ENCODE measurements at places on chromosomes 6 and 20. TPM values are rescaled to one million over a fixed set of nuclear protein-coding genes. Genes with fewer than 3 reads are reported as not detected.

KCNK17 gene
- not detected for total RNA-seq

STMND1 gene
- total RNA-seq = not detected

AK9 gene
- total RNA-seq = 4.7 TPM

ATP6V1G2 gene
- total RNA-seq = 0.23 TPM

KPNA5 gene
- 6.1 TPM for total RNA-seq

EPPIN gene
- total RNA-seq = not detected

MAS1 gene
- total RNA-seq = not detected

WFDC10A gene
- not detected for total RNA-seq

SLC12A5 gene
- total RNA-seq = not detected

PCSK2 gene
- total RNA-seq = 1.2 TPM

ULBP2 gene
- total RNA-seq = 4.5 TPM

PM20D2 gene
- total RNA-seq = 31.1 TPM

YWHAB gene
- 113 TPM for total RNA-seq

CNR1 gene
- total RNA-seq = not detected

MRPS18B gene
- 129 TPM for total RNA-seq

RNF144B gene
- 11.4 TPM for total RNA-seq

SAMD10 gene
- 3.6 TPM for total RNA-seq

OR2H1 gene
- total RNA-seq = not detected

KIFC1 gene
- total RNA-seq = 16.9 TPM

STX11 gene
- 9.0 TPM for total RNA-seq

MCHR2 gene
- total RNA-seq = not detected

PDYN gene
- not detected for total RNA-seq

AVP gene
- not detected for total RNA-seq

SMLR1 gene
- not detected for total RNA-seq

AHI1 gene
- total RNA-seq = 21.7 TPM

GPLD1 gene
- 0.63 TPM for total RNA-seq

MUCL3 gene
- total RNA-seq = not detected

MOXD1 gene
- total RNA-seq = not detected

ZBTB46 gene
- total RNA-seq = 0.20 TPM

C4A gene
- total RNA-seq = 0.42 TPM

PPIL6 gene
- 1.8 TPM for total RNA-seq

CEP43 gene
- total RNA-seq = 14.9 TPM

GRM1 gene
- not detected for total RNA-seq

MUC22 gene
- not detected for total RNA-seq

TREM2 gene
- total RNA-seq = not detected

SLC22A23 gene
- total RNA-seq = 3.8 TPM

NOX3 gene
- not detected for total RNA-seq

REM1 gene
- total RNA-seq = not detected

RANBP9 gene
- total RNA-seq = 21.5 TPM

LATS1 gene
- 16.9 TPM for total RNA-seq

TFAP2A gene
- total RNA-seq = 14.2 TPM

TFEB gene
- total RNA-seq = 4.6 TPM

PDE7B gene
- 27.1 TPM for total RNA-seq

TULP4 gene
- total RNA-seq = 39.7 TPM

GUCA1A gene
- total RNA-seq = not detected

PTPRT gene
- total RNA-seq = not detected

NRSN2 gene
- 26.4 TPM for total RNA-seq

SPDEF gene
- total RNA-seq = not detected

NEURL2 gene
- 1.4 TPM for total RNA-seq

DST gene
- 184 TPM for total RNA-seq

SIRT5 gene
- total RNA-seq = 12.7 TPM

MUC21 gene
- total RNA-seq = not detected

BEND3 gene
- 3.0 TPM for total RNA-seq

VGLL2 gene
- total RNA-seq = not detected
